ENCODE measurements at places on chromosomes 2 and 18. TPM values are rescaled to one million over a fixed set of nuclear protein-coding genes. Genes with fewer than 3 reads are reported as not detected.

The TUBB8B gene
- not detected for total RNA-seq

DNA sequence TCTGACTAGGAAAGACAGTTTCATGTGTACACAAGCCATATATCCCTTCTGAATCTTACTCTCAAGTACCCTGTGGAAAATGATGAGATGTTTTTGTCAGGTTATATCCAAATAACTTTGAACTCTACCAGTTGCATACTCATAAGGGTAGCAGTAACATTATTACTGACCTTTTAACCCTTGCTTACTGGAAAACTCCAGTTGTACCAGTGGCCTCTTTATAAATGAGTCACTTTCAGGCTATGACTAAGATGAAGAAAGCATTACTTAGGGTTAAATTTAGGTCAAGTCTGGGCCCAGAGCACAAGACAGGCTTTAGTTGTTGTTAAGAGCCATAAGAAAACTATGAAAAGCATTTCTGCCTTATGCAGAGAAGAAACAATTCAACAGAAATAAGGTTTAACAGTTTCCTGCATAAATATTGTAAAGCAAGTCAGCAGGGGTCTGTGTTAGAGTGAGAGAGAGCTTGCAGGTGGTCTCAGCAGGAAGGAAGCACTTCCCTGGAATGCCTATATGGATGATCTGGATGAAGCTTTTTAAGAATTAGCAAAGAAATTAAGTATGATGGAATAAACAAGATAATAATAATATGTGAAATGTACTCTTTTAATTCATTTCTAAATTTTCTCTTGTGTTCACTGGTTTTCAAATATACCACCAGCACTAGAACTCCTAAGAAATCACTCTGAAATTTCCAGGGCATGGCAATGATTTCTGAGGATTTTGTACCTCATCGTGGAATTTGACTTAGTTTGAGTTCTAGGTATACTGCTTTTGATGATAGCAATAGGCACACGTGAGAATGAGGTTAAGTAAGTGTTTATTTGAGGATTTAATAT lies 126.6 kb downstream of the UBE2E3 start:
- DNase-seq = no peak

- DNase-seq = peak; percentile 47
Observed at GRCh38 chr2:173355132-173355865, 627 bp downstream of the CDCA7 start.

The CASP10 gene
- total RNA-seq = 30.3 TPM

DNA sequence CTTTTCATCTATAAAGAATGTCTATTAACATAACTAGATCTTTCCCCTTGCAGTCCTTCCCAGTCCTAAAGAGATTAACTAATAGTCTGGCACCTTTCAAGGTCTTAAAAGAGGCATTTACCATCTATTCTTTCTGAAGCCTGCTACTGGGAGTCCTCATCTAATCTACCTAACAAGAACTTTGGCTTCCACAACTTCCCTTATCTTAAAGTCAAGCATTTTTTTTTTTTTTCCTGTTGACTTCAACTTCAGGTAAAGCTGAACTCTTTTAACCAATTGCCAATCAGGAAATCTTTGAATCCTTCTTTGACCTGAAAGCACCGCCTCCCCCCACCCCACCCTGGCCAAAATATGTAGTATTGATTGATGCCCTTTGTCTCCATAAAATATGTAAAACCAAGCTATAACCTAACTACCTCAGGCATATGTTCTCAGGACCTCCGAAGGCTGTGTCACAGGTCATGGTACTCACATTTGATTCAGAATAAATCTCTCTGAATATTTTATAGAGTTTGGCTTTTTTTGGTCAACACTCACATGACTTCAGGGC lies 168.6 kb downstream of the PTPRM start:
- DNase-seq = no peak

DNA sequence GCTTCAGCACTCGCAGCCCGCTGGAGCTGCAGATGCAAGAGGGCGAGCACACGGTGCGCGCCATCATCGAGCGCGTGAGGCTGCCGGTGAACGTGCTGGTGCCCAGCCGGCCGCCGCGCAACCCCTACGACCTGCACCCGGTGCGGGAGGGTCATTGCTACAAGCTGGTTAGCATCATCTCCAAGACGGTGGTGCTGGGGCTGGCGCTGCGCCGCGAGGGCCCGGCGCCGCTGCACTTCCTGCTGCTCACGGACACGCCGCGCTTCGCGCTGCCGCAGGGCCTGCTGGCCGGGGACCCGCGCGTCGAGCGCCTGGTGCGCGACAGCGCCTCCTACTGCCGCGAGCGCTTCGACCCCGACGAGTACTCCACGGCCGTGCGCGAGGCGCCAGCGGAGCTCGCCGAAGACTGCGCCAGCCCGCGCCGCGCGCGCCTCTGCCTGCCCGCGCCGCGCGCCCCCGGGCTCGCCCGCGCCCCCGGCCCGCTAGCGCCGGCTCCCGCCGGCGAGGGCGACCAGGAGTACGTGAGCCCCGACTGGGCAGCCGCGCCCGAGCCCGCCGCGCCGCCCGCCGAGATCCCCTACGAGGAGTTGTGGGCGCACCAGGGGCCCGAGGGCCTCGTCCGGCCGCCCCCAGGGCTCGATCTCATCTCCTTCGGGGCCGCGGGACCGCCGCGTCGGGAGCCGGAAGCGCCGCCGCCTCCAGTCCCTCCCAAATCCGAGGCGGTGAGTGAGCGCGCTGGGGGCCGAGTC lies 11.8 kb downstream of the GAREM2 start:
- DNase-seq = peak; percentile 89

DNA sequence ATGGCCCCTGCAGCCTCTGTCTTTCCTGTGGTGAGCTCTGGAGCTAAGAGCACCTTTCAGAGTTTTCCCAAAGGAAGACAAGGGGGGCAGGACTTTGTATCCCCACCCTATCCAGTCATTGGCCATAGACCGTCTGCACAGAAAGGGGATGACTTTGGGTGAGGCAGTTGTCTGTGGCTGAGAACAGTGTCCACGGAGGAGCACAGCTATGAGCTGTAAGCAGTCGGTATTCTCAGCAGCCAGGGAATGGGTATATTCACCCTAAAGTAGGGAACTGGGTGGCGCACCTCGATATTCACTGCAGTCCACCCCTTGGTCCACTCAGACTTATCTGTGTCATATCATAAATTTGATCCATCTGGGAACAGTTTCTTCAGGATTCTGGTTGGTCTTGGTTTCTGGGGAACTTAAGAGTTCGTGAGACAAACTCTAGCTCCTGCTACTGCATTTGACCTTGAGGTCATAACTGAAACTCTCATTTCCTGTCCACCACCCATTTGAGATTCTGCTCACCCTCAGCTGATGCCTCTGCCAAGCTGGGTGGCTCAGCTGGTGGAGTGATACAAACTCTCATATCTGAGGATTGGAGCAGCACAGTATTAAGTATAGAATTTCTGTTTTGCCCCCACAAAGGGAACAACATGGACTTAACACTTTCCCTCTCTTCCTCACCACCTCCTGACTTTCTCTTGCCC lies 45.2 kb upstream of the SCG2 start:
- DNase-seq = no peak
